HFFc6 (cell line): ENCODE measurements at places on chromosomes 6 and 20. TPM values are rescaled to one million over a fixed set of nuclear protein-coding genes. Genes with fewer than 3 reads are reported as not detected.

Gene SGK2
- total RNA-seq = not detected in 3 replicates

- DNase-seq = no peak
- no peak overlapping the region for H3K27ac ChIP-seq
- H3K4me1 ChIP-seq = peaks cover 23% of the 10 kb centered on the region; the same call in 1 of the 2 replicates
- no peaks in the 10 kb centered on the region for H3K36me3 ChIP-seq
Observed at GRCh38 chr6:71258078-71258866, 30.3 kb upstream of the OGFRL1 start.

DNA sequence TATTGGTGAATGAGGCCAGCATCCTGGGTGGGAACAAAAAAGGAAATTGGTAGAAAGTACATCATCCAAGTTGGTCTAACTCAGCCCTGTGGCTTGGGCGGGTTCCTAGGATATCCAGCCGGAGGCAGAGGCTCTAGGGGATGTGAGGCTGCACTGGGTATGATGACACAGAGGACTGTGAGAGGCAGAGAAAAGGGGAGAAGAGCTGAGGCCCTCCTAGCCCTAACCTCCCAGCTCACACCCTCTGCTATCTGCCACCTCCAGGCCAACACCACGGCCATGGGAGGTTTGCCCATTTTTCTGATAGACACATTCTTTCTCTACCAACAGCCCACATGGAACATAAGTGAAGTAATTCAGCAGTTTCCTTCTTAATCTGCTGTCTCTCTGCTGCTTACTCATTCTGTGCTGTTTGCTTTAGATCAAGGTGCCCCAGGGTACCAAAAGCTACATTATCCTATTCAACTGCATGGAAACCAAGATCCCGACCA, 284.4 kb downstream of the ESR1 start:
- H3K4me1 ChIP-seq = peaks cover 94% of the 10 kb centered on the region
- peaks cover 1% of the 10 kb centered on the region; the same call in 1 of the 2 replicates for H3K27me3 ChIP-seq
- H3K4me3 ChIP-seq = peak overlapping the region; percentile 43; the same call in 1 of the 2 replicates
- peaks cover 16% of the 10 kb centered on the region for H3K36me3 ChIP-seq
- peak; percentile 71 for DNase-seq
- H3K27ac ChIP-seq = peak overlapping the region; percentile 91

DNA sequence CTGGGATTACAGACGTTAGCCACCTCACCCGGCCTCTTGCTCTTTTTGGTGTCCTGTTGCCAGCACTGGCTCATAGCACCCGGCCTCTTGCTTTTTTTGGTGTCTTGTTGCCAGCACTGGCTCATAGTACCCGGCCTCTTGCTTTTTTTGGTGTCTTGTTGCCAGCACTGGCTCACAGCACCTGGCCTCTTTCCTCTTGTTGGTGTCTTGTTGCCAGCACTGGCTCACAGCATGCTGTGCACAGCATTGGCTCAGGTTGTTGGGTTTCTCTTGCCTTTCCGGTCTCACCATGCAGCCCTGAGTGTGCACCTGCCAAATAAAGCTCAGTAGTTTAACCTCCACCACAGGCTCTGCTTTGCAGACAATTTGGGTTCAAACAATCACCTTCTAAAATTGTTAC, 208.2 kb downstream of the THBS2 start:
- peaks cover 45% of the 10 kb centered on the region for H3K4me1 ChIP-seq
- no peaks in the 10 kb centered on the region for H3K36me3 ChIP-seq

DNA sequence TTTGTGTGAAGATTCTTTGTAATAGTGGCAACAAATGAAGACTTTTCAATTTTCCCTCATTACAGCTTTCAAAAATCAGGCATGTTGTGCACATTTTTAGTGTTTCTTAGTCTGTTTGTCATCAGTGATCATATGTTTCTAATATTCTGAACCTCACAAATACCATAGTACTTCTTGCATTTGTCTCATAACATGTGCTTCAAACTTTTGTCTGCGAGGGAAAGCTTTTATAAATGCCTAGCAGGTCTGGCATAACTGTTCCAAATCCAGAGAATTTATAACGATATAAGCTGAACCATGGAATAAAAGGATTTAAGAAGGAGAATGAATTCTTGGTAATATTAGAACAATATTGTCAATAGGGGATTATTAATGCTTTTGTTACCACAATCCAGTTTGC, 670.2 kb downstream of the RFPL4B start:
- H3K4me3 ChIP-seq = no peak overlapping the region
- no peaks in the 10 kb centered on the region for H3K27me3 ChIP-seq
- peaks cover 54% of the 10 kb centered on the region for H3K4me1 ChIP-seq
- DNase-seq = no peak
- no peak overlapping the region for H3K27ac ChIP-seq
- no peaks in the 10 kb centered on the region for H3K36me3 ChIP-seq

DNA sequence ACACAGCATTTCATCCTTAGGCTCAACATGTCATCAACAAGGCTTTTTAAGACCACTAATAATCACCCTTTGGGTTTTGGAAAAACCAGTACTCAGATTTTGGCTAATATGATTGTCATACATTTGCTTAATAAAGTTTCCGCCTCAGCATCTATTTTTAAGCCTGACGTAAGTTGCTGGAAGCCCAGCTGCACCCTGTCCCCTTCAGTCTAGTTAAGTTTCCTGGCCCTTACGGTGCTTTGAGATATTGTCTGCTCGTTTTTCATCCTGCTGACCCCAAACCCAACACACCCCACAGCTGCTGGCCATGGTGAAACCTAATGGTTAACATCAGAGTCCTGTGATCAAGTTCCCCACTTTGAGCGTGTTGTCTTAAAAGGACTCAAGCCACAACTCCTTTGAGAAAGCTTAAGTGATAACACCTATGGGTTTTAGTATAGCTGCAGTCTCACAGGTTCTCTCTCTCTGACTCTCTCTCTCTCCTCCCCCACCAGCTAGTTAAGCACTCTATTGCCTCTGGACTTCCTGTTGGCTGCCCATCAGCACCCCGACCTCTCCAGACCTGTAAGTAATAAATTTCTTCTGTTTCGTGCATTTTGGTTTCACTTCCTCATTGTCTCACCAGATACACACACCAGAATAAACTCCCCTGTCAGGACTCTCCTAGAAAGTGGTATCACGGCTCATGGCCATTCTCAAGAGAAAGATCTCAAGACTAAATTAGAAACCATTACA, 802.0 kb downstream of the C6orf118 start:
- H3K27me3 ChIP-seq = no peaks in the 10 kb centered on the region
- no peak overlapping the region for H3K27ac ChIP-seq
- H3K4me1 ChIP-seq = no peaks in the 10 kb centered on the region
- H3K4me3 ChIP-seq = no peak overlapping the region

Gene RBPJL
- not detected in 3 replicates for total RNA-seq
